ENCODE measurements at places on chromosomes 5 and 9.

DNA sequence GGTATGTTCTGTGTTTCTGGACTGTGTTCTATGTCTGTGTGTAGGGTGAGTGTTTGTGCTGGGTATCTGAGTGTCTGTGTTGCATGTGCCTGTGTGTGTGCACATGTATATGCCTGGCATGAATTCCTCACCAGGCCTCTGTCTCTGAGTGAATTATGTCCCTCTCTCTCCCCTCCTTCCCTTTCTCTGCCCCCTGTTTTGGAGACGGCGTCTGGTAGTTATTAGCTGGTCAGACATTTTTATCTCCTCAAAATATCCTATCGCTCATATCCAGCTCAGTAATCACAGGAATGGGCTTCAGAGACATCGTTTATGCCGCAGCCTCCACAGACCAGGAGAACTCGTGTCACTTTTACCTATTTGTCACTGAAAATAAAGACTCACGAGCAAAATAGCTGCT, 483.2 kb upstream of the BRINP1 start:
- no peak for DNase-seq

DNA sequence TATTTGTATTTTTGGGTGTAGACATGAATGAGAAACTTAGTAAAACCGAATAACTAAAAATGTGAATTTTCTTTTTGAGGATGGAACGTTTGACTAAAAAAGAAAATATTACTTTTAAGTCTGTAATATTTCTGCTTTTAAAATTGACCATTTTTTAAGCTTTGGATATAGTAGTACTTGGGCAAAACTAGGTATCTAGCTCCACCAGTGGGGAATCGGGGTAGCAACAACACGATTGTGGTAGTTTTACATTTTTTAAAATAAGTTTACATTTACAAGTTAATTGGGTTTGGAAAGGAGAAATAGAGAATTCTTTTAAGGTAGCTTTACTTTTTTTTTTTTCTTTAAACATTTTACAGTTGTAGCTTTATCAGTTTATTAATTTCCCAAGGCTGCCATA, 154.4 kb downstream of the MAN2A1 start:
- no peak for DNase-seq

DNA sequence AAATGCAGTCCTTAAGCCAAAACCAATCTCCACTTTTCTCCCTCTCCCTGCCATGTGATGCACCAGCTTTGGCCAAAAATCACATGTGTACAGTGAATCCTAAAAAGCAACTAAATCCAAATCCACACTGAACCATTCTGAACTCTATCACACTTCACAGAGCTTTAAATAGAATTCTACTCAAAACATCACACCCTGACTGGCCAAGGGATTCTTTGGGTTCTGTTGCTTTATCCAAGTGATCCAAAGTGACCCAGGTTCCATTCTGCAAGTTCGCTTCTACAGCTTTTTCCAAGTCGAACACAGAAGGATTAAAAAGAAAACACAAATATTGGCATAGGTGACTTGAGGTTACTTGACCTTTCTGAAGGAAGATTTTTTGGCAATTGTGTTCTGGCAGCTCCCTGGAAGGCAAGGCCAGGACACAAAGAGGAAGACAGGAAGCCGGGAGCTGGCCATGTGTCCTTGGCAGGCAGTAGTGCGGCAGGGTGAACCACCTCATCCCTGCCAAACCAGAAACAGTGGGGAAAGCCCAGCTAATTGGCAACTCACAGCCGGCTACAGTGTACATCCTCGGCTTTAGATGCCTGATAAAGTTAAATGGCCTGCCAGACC, 115.0 kb downstream of the NFIB start:
- DNase-seq = no peak

DNA sequence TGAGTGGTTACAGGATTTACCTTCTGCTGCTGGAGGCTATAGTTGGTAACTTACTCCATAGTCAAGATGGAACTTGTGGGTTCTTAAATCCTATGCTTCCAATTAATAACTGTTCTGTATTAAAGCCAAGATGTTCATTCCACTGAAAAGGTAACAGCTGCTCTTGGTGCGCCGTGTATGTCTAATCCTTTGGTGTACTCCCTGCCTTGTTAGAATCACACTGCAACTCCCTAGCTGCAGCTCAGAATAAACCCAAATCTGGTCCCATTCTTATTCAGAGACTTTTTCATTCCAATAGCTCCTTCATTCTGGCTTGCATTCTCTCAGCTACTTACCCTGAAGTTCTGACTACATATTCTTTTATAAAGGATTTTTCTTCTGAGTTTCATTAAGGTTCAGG, 1355.5 kb downstream of the MAT2B start:
- DNase-seq = no peak

DNA sequence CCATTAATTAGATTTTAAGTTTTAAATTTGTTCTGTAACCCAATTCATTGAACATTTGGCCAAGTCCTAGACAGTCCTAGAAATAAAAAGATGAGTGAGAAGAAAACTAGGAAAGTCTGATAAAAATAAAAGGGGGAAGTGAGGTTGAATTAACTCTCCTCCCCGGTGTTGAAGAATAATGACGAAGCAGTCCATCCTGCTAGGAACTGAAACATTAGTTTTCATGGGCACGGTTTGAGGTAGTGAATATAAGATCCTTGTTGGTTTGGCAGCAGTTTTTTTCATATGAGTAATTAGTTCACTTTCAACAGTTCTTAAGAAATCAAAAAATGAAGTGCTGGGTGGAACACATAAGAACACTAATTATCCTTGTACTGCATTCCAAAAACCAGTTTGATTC, 103.1 kb downstream of the MTREX start:
- no peak for DNase-seq

- no peak for DNase-seq
These were observed 2.6 kb downstream of the CEMIP2 start for GRCh38 chr9:71765693-71766092.

GRCh38 chr9:110135846-110136245, 72.1 kb downstream of the C9orf152 start:
- no peak for DNase-seq

DNA sequence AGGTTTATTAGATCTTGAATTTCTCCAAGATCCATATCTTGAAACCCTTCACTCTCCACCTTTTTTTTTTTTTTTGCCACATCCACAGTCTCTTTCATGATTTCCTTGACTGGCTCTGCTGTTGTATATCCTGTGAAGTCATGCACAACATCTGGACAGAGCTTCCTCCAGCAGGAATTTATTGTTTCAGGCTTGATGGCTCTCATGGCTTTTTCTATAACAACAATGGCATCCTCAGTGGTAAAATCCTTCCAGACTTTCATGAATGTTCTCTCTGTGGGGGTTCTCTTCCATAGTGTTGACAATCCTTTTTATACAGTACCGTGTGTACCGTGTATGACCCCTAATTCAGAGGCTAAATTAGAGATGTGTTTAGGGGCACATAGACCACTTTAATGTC, 24.0 kb downstream of the RANBP17 start:
- no peak for DNase-seq

DNA sequence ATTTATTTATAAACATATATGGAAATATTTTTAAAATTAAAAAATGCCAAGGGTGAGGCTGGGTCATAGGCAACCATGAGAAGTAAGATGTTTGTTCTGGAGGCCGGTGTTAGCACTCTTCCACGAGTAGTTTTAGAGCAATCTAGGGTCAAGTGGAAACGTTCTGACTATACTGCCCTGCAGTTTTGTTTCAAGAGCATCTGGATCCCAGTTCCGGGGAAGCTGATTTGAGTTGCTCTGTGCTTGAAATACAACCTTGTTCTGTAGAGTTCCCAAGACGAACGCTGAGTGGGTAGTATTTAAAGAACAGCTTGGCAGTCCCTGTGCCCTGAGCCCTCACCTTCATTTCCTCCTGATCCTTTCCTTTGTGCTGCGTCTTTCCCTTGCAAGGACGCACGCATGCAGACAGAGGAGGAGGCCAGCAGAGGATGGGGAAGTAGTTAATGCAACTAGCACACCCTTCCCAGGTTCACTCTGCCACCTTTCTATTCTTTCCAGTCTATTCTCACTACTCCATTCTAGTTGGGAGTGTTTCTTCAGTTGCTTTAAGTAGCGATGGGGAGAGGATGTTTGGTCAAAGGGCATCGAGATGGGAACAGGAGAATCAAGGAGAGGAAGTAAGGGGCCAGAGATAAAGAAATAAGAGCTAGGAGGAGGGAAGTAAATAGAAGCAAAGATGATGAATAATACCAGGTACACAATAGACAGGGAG, 68.3 kb upstream of the ZSWIM6 start:
- DNase-seq = no peak

GRCh38 chr9:95572381-95573151, 55.8 kb upstream of the PTCH1 start:
- no peak for DNase-seq

All from stimulated activated CD4-positive, alpha-beta T cell treated with anti-CD3 and anti-CD28 coated beads, Interleukin-15, amount 100 ng/mL, for 1 hour (primary cell).